Sciatic nerve (tissue), 2 donors: ENCODE measurements at places on chromosomes 1 and 21.

DNA sequence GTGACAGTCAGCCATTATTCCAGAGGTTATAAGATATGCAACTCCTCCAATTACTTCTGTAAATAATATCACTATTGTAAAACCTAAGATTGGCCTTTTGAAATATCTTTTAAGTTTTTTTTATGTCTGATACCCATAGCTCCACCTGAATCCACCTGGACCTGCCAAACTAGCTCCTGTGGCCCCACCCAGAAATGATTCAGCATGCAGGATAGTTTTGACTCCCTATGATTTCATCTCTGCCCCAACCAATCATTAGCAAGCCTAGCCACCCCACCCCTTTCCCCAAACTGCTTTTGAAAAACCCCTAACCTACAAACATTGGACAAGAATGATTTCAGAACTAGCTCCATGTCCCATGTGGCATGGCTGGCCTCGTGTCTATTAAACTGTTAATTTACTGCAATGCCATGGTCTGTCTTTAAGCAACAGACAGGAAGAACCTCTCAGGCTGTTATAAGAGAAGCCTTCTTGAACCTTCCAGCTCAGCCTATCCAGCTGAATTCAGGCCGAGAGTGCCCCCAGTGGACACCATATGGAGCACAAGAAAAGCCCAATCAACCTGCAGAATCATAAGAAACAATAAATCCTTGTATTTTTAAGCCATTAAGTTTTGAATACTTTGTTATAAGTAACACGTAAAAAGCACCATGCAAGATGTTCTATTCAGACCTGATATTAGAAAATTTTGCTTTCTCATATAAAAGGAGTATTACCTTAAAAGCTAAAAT, 263.0 kb upstream of the ZRANB2 start:
- no peak for DNase-seq

- no peak for DNase-seq
Measured at GRCh38 chr1:172556461-172556860, 23.5 kb downstream of the SUCO start.

DNA sequence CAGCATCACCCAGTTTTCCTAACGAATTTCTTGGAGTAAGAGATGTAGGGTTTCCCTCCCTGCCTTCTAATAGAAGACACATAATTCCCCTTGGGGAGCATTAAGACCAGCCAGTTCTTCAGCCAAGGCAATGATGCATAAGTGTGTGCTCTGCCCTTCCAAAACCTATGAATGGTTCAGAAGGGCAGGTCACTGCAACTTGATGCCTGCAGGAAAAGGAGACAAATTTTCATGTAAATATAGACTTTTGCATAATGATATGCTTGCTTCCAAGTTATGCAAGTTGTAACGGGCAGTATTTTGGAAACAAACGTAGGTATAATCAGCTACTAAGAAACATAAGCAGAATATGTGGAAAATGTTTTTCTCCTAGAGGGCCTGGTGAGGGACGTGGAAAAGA, 31.6 kb downstream of the PTGS2 start:
- no peak for DNase-seq

GRCh38 chr1:153667439-153667838, 3.4 kb downstream of the ILF2 start:
- no peak for DNase-seq

DNA sequence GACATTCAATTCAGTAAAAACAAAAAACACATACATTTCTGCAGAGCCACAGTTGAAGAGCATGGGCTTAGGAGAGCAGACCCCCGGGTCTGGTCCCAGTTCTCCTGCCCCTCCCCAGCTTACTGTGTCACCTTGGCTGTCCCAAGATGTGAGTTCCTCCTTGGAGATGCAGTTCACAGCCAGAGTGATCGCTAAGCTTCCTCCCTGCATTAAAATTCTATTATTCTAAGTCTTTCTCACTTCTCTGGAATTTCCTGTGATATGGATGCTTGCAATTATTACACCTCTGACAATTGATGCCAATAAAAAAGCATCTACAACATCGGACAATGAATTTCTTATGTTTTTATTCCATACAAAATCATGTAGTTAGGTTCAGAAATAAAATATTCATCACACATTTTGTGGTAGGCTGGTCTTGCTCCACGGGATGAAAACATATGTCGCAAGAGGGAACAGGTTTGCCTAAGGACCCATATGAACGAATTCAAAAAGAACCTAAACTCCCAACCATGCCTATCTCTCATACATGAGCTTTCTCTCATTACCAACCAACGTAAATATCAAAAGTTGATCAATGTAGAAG, 328.5 kb upstream of the RUNX1 start:
- no peak for DNase-seq

- DNase-seq: no peak
Measured at GRCh38 chr1:198435056-198435455, 105.4 kb downstream of the ATP6V1G3 start.
